ENCODE measurements at places on chromosomes 11 and 22. TPM values are rescaled to one million over a fixed set of nuclear protein-coding genes. Genes with fewer than 3 reads are reported as not detected.

Gene RIC8A
- total RNA-seq, result 287 TPM

DNA sequence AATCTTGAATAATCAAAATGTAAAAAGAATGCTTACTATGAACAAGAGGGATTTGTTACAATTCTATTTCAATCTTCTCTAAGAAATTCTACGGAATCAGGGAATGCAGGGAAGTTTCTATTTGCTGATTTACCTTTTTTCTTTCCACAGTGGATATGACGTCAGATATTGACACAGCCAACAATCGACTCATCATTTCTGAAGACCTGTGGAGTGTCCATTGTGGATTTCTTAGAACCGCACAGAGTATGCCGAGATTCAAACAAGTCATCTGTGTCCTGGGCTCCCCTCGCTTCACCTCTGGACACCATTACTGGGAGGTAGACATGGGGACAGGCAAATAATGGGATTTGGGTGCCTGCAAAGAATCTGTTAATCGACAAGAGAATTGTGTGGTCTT is 4.1 kb upstream of the RFPL1 start:
- no peak for DNase-seq

DNA sequence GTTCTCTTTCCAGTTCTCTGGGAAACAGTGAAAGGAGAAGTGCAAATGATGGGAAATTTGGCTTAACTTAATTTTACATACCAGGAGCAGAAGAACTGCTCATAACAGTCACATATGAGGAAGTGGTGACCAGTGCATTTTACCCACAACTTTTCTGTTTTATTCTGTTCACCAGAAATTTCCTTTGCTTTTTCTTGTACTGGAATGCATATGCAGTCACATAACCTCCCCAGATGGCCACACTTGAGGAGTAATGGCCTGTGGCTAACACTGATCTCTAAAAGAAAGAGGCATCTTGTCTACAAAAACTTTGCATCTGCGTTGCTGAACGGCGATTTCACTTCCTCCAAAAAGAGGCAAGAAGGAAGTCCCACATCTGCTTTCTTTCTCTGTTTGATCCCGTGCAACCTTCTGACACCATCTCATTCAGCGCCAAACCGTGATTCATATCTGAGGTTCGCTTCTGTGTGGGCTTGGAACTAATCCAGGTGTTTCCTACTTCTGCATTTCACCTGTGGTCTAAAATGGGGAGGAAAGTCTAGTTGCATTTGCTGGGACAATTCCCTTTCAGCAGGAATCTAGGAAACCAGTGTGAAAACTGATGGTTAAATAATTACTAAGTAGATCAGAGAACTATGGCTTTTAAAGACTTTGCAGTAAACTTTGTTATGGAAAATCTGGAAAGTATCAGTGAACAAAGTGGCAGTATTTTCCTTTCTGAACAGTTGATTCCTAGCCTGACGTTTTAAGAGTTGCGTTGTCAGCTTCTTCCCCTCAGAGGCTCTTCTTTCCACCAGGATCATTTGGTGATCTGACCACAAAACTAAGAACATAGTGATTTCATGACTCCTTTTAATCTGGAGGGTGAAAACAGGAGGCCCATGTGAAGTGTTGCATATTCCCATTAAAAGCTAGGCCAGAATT is 4.2 kb upstream of the MPEG1 start:
- no peak for DNase-seq

Gene CECR2
- not detected for total RNA-seq

DNA sequence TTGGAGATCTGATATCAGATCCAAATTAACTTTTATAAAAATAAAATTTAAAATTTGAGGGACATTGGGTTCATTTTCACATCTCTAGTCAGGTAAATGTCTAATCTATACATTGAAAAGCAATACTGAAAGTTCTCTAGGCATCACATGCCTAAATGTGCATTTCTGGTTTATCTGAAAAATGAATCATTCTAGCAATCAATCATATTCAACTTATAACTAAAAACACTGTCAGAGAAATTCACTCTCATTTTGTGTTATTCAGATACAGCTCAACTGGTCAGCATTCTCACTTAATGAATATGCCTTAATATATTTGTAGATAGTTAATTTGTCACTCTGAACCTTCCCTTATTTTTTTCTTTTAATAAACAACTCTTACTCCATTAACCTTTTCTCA is 243.2 kb downstream of the CASP12 start:
- no peak for DNase-seq

Data from A172 (cell line).